ENCODE measurements at places on chromosomes 7 and 10.

DNA sequence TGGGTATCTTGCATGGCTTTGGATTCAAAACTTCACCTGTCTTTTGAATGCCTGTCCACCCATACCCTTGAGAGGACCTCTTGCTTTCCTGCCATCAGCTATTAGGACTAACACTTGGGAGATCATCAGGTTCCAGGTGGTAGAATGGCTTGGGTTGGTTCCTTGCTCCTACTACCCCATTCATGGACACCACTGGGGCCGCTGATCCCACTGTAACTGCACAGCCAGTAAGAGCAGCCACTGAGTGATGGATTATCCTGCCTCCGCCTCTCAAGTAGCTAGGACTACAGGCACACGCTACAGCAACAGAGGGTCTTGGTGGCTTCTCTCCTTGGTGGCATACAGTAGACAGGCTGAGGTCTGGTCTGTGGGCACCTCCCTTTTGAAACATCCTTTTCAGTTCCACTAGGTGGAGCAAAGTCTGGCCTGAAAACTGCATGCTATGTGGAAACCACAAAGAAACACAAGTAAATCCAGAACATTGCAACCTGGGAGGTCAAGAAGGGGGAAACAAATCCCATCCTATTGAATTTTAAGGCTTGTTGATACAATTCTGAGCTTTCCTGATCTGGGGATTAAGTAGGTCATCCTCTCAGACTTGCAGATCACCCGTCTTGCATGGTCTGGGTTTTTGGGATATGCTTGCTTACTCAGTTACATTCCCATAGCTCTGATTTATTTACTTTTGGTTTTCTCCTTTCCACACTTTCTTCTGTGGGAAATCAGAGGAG is 9.4 kb downstream of the WBP1L start:
- DNase-seq = no peak

- no peak for DNase-seq
Measured at GRCh38 chr7:143385891-143386781, 5.0 kb downstream of the ZYX start.

DNA sequence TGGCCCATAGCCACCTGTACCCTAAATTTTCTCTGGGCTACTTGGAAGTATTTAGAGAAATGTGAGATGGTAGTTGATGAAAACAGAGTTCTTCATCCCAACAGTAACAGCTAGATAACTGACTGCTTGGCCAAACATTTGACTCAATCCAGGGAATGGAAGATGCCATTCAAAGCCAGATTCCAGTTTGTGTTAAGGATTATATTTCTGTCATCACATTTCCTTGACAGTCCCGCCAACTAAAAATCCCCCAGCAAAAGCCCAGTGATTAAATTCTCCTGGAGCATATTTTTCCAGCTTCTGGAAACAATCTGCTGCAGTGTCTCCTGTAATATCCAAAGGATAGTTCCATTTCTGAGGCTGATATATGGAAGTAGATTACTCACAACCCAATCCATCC is 45.4 kb upstream of the PTN start:
- no peak for DNase-seq

DNA sequence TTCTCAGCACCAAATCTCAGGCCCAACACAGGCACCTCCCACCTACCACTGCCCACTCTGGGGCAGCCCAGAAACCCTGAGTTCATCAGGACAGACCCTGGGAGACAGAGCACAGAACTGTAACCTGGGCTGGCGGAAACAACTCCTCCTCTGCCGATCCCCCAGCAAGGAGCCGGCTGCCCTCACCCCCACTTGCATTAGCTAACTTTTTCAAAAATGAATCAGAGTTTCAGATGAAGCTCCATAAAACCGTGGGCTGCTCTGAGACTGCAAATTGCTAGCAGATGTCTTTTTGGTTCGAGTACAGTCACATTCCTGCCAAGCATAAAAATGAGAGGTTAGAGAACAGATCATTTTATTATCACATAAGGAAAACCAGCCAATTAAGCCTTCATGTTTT is 93.4 kb upstream of the PARD3 start:
- no peak for DNase-seq

DNA sequence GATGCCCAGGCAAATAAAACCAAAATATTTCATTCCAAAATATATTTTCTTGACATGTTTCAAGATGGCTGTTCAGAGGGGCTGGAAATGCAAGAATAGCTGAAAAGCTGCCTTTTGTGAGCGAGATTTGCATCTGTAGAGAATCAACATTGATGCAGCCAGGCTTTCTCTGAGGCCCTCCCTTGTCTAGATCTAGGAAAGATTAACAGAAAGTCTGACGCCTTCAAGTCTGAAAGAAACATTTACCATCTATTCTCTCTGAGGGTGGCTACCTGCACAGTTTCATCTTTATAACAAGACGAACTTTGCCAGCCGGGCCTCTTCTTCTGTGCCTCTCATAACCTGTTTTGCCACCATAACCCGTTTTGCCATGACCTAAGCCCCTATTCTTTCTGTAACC is 170.2 kb downstream of the AKR1D1 start:
- no peak for DNase-seq

DNA sequence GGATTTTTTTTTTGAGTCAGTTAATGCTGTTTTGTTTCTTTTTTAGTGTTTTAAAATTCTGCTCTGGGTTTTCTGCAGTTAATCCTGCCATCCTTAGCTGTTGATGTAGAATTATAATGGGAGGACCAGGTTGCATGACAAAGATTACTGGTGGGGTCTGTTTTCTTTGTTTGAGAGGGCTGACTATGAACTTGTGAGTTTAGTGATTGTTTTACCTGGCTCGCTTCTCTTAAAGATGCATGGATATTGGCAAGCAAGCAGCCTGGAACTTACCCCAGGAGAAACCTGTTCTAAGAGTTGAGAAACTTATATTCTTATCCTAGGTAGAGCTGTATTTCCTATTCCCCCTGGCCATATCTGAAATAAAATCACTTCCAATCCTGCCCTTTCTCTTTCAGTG is 727.8 kb downstream of the GRM8 start:
- DNase-seq = no peak

- no peak for DNase-seq
Measured at GRCh38 chr10:70967591-70968587, 79.5 kb upstream of the PCBD1 start.

- DNase-seq = no peak
Measured at GRCh38 chr10:132129431-132129830, 57.3 kb upstream of the DPYSL4 start.

DNA sequence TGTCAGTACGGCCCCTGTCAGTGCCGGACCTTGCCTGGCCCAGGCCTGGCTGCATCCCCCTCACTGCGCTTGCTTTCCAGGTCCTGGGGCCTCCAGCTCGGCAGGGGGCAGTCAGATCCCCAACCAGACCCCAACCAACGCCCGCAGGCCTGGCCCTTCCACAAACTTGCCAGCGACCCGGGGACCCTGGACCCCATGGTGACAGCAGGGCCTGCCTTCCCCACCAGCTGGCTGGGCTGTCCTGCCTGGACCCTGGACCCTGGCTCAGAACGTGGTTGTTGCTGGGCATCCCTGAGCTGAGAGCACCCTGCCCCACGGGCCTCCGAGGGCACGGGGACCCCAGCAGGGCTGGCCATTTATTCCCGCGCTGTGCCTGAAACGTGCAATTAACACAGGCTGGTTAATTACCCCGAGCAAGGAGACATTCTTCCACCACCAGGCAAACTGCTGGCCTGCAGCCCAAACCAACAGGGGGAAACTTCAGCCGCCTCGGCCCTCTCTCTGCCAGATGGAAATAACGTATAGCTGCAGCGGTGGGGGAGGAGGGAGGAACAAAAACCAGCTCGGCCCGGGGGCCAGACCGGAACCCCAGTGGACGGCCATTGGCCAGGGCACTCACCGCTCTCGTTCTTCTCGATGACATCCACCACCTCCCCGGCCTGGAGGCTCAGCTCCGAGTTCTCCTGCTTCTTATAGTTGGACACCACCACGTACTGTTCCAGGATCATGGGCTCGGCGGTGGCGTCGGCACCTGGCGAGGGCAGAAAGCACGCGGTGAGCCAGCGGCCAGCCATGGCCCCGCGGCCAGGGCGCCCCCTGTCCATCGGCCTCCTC is 167.1 kb downstream of the NEURL1 start:
- DNase-seq = peak; percentile 56

DNA sequence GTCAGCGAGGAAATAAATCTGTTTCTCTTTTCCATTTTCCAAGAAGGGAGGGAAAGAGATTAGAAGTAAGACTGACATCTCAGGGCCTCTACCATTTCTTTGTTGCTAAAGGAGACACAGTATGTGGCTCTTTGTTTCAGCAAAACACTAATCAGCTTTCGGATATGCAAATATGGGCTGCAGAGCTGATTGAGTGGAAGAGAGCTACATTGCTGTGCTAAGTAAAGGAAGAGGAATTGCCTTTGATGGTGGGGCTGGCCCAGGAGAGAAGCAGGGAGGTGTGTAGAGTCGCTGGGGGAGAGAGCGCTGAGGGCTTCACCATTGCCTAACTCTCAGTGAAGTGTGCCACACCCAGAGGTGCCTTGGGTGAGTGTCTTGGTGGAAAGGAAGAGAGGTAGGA is 284.8 kb downstream of the SDK1 start:
- DNase-seq = no peak

DNA sequence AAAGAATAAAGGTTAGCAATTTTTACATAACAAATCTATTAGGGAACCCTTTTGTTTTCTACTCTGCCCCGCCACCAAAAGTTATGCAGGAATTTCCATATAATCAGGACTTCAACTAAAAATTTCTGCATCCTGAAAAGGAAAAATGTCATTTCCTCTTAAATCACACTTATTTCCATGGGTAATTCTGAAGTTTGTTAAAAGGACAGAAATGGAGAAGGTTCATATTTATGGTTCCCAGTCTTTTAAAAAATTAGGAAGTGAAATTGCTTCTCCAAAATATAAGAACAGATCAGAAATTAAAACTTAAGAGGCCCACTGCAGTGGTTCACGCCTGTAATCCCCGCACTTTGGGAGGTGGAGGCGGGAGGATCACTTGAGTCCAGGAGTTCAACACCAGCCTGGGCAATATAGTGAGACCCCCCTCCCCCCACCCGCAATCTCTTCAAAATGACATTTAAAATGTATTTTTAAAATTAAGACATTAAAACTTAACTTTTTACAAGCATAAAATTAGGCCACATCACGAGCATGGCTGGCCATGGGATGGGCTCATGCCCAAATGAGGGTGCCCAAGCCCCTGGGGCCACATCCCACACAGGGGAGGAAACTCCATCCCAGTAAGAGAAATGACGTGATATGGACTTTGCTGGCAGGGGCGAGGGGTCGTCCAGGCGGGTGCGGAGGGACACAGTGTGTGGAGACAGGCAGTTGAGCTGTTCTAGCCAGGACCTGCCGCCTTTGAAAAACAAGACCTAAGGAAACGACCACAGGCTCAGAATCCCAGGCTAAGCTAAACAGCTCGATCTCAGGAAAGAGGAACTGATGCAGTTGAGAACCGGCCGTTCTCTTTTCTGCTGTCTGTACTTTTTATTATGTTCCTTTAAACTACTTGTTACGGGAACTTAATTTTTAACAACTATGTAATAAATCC is 51.3 kb upstream of the NFE2L3 start:
- no peak for DNase-seq

All from COR-L47 (cell line).